ENCODE measurements at places on chromosomes 13 and 19.

- DNase-seq = no peak
Observed at GRCh38 chr13:26025196-26025595, 26.6 kb downstream of the SHISA2 start.

DNA sequence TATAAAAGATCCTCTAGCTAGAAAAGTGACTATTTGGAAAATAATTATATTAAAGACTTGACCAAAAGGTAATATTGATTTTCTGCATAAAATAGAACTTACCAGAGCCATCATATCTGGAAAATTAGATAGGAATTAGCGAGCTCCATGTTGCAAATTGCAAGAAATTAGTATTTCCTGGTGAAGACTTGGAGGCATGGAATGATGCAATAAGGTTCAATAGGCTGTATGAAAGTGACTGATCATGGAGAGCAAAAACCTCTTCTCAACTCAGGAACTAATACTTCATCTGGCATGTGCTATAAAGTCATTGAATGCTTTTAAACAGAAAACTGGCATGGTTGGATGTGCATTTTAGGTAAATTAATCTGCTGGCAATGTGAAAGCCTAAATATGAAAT, 66.3 kb upstream of the UFM1 start:
- DNase-seq = no peak

DNA sequence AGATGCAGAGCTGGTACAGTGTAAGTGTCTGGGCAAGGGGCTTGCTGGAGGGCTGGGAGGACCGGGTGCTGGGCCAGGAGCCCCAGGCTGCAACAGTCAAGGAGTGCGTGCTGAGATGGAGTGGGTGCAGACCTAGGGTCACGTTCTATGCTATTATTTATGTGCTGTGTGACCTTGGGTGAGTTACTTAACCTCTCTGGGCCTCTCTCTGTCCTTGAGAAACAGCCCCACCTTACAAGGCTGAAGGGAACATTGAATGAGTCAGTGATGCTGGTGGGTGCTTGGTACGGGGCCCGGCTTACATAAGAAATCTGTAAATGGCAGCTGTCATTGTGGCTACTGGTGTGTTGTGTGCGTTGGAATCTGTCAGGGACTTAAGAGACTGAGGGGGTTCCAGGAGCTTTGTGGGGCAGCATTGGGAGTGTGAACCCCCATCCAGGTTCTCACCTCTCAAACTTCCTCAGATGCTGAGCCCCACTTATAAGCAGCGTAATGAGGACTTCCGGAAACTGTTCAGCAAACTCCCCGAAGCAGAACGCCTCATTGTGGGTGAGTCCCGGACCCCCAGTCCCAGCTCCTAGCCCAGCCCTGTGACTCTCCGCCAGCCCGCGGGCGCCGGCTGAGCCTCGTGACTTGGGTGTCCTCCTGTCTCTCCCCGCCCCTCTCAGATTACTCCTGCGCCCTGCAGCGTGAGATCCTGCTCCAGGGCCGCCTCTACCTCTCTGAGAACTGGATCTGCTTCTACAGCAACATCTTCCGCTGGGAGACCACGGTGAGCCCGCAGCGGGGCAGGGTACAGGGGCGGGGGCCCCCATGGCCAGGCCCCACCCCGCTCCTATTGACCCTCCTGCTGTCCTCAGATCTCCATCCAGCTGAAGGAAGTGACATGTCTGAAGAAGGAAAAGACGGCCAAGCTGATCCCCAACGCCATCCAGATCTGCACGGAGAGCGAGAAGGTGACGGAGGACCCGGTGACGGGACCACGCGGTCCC, 9.6 kb downstream of the GRAMD1A start:
- DNase-seq = no peak

DNA sequence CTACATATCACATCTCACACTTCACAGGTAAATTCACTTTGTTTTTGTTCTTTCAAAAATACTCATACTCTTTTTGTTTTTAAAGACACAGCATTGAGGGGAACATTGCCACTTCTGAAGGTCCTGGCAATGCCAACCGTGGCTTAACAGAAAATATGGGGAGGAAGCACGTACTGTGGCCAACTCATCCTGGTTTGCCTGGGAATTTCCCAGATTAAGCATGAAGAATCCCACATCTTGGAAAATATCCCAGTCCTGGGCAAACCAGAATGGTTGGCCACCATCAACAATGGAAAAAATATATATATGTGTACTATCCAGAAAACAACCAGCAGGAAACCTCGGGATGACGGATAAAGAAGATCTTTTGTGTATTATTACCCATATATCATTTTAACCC, 1032.2 kb upstream of the SLC10A2 start:
- no peak for DNase-seq

DNA sequence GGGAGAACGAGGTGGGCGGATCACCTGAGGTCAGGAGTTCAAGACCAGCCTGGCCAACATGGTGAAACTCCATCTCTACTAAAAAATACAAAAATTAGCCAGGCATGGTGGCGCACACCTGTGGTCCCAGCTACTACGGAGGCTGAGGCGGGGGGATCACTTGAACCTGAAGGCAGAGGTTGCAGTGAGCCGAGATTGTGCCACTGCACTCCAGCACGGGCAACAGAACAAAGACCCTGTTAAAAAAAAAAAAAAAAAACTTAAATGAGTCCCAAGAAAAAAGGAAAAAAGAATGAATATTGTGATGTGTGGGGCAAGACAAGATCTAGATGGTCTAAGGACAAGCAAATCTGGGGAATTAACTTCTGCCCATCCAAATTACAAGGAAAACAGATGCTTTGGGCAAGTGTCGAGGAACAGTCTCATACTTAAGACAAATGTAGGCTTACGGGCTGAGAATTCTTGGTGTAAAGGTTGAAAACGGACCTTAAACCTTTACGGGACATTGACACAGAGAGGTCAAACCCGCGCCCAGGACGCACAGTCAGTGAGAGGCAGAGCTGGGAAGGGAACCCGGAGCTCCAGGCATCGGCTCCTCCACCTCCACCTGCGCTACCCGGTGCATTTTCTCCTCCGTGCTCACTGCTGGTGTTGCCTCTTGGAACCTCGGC, 656 bp upstream of the ZNF324 start:
- no peak for DNase-seq

DNA sequence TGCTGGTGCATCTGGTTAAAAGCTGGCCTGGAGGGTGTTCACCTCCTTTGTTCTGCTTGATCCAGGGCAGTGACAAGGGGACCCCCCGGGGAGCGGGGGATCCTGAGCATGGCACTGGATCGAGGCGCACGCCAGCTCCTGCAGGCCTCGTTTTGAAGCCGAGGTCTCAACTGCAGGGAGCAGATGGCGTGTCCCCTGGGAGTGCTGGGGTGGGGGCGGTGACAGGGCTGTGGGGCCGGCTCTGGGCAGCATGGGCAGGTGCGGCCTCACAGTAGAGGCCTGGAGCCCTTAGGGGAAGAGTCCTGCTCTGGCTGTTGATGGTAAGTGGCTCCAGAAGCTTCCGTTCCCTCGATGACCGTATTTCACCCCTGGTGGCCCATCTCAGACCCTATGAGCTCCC, 51.8 kb downstream of the CRTC1 start:
- no peak for DNase-seq

DNA sequence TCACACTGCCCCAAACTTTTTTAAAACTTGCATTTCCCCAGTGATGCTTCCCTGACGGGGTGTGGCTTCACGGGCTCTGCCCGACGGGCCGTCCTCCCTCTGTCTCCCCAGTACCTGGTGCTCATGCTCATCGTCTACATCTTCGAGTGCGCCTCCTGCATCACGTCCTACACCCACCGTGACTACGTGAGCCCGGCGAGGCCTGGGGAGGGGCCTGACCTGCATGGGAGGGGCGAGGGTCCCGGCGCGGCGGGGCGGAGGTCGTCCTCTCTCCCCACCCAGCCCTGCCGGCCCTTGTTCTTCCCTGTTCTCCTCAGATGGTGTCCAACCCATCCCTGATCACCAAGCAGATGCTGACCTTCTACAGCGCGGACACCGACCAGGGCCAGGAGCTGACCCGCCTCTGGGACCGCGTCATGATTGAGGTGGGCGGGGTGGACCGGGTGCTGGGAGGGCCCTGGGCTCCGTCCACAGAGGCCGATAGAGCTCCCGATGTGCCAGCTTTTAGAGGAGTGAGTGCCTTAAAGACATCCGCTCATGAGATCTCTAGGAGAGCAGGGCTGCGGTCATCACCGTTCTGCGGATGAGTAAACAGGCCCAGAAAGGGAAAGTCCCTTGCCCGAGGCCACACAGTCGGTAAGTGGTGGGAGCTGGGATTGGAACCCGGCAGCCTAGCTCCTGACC, 6.9 kb downstream of the UPK1A start:
- no peak for DNase-seq

DNA sequence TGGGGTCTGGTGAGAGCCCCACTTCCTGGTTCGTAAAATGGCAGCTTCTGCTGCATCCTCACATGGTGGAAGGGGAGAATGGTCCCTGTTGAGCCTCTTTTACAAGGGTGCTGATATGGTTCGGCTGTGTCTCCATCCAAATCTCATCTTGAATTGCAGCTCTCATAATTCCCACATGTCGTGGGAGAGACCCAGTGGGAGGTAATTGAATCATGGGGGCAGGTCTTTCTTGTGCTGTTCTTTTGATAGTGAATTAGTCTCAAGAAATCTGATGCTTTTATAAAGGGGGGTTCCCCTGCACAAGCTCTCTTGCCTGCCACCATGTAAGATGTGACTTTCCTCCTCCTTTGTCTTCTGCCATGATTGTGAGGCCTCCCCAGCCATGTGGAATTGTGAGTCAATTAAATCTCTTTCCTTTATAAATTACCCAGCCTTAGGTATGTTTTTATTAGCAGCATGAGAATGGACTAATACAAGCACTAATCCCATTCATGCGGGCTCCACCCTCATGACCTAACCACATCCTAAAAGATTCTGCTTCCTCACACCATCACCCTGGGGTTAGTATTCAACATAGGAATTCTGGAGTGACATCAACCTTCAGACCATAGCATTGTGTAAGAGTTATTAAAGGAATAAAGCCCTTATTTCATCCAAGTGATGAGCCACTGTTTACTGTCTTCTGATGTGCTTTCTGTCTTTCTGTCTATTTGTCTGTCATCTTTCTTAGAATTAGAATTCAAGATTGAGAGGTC, 159.0 kb upstream of the IRS2 start:
- DNase-seq = no peak

GRCh38 chr13:87123987-87124784, 547.0 kb upstream of the SLITRK5 start:
- no peak for DNase-seq

DNA sequence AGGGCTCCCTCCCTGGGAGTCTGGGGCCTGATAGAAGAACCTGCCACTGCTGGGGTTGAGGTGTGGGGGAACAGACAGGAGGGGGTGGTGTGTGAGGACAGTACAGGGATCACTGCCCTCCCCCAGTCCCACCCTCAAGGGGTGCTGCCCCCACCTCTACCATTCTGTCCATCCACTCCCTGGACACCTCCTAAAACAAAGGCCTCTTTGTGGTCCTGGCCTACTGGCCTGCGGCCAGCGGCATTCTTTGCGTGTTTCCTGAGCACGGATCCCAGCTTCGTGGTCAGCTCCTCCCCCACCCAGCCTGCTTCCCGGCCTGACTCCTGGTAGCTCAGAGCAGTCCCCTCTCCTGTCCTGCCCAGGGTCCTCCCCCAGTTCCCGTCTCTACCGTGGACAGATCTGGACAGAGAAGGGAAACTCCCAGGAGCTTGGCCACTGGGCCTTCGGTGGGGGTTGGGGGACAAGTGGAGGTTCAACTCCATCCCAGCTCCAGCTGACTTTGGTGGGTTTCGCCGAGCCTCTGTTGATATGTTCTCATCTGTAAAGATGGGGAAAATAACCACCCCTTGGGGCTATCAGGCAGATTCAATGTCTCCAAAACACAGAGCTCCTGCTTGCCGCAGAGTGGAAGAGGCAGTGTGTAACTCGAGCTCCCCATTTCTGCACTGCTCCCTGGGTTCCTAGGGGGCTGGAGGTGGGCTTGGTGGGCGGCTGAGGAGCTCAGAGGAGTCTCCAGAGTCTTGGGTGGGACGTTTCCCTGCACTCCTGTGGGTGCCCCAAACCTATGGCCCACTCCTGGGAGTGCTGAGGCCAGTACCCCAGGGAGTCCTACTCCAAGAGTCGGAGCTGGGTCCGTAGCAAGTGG, 48.7 kb downstream of the LYL1 start:
- DNase-seq = no peak

DNA sequence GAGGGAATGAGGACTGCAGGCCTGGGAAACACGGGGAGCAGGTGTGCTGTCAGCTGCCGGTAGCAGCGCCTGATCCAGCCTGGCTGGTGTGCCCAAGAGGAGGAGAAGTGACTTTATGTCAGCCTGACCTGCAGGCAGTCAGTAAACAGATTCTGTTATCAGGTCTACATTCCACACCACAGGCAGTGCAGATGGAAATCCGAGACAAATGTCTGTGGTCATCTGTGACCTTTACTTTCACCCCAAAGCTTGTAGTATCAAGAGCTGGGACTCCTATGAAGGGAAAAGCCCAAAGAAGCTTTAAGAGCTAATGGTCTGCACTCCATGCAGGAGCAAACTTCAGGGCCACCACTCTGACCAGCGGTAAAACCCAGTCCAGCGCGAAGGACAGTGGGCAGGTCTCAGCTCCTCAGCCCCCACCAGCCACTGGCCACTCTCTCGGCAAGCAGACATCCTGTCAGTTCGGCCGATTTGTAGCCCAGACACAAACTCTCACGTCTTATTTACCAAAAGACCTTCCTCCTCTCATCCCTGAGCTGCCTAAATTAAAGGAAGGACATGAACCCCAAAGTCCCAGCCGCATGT, 7.7 kb downstream of the EPS15L1 start:
- DNase-seq = no peak

DNA sequence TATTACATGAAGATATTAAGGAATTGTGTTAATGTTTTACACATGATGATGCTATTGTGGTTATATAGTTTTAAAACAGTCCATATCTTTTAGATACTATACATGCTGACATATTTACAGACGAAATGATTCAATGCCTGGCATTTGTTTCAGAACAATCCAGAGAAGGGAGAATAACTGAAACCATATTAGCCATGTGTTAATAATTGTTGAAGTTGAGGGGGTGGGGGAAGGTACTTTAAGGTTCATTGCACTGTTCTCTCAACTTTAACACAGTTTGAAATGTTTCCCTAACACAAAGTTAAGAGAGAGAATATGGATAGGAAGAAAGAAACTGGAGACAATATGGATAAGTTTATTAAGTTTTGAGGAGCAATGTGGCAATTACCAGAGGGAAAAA, 5.8 kb downstream of the CRYL1 start:
- no peak for DNase-seq

DNA sequence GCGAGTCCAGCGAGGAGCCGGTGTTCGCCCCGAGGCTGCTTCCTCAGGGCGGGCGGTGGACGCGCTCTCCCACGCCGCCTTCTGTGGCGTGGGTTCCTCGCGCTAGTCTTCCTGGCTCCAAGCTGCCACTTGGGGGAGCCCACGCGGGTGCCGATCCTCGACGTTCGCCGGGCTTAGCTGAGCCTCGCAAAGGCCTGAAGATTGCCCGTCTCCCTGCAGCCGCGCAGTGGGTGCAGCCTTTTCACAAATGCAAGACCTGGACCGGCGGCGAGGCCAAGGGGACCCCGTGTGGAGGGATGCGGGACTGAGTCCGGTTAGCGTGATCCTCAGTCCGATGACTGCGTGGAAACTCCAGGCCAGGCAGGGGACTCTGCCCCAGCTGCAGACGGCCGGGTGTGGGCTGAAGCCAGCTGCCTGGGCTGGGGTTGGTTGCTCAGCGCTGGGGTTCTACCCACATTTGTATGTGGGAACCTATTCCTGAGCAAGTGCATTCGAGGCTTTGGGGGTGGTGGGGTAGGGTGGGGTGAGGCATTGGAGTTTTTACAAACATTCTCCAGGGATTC, 16.6 kb upstream of the LRP3 start:
- DNase-seq = peak; percentile 19

Data from thoracic aorta (tissue), 2 donors.